ENCODE measurements at places on chromosomes 2 and 18. TPM values are rescaled to one million over a fixed set of nuclear protein-coding genes. Genes with fewer than 3 reads are reported as not detected.
A peak's percentile ranks its signal among the peaks of the same experiment; 100 is the strongest.

COL3A1 gene
- total RNA-seq = not detected

C2orf80 gene
- total RNA-seq = not detected

FHL2 gene
- total RNA-seq = 1.8 TPM

DSC3 gene
- not detected for total RNA-seq

GALNT3 gene
- total RNA-seq = 2.1 TPM

VWA3B gene
- 0.43 TPM for total RNA-seq

CCBE1 gene
- not detected for total RNA-seq

FAM161A gene
- total RNA-seq = 5.0 TPM

ANKRD29 gene
- total RNA-seq = not detected

TFCP2L1 gene
- total RNA-seq = not detected

CNNM4 gene
- total RNA-seq = 5.6 TPM

GRCh38 chr2:38515155-38516074, 87.3 kb downstream of the HNRNPLL start:
- H3K4me3 ChIP-seq = no peak overlapping the region
- H3K36me3 ChIP-seq = no peaks in the 10 kb centered on the region
- no peak overlapping the region for H3K27ac ChIP-seq
- H3K4me1 ChIP-seq = no peaks in the 10 kb centered on the region
- no peaks in the 10 kb centered on the region for H3K27me3 ChIP-seq
- DNase-seq = no peak

- H3K4me3 ChIP-seq = no peak overlapping the region
- no peak for DNase-seq
- H3K4me1 ChIP-seq = peaks cover 66% of the 10 kb centered on the region
- H3K27me3 ChIP-seq = no peaks in the 10 kb centered on the region
Measured at GRCh38 chr2:108633409-108633808, 85.9 kb upstream of the RANBP2 start.

- no peaks in the 10 kb centered on the region for H3K4me1 ChIP-seq
- no peak for DNase-seq
- no peak overlapping the region for H3K27ac ChIP-seq
- H3K27me3 ChIP-seq = no peaks in the 10 kb centered on the region
- H3K36me3 ChIP-seq = no peaks in the 10 kb centered on the region
Measured at GRCh38 chr2:162734866-162735265, 103.7 kb downstream of the KCNH7 start.

- peak; percentile 67 for DNase-seq
- no peaks in the 10 kb centered on the region for H3K4me1 ChIP-seq
- H3K27me3 ChIP-seq = peaks cover 24% of the 10 kb centered on the region
- H3K27ac ChIP-seq = no peak within 1 kb of the TSS
- H3K36me3 ChIP-seq = no peaks in the 10 kb centered on the region
Measured at GRCh38 chr2:32946314-32947075, at the start of gene LTBP1. TSS of gene LTBP1 (plus strand) at chr2:32946953. CDS start at chr2:32947325, 372 bp downstream.

- H3K36me3 ChIP-seq = no peaks in the 10 kb centered on the region
- DNase-seq = no peak
- peak overlapping the region; percentile 95 for H3K4me3 ChIP-seq
- peak overlapping the region; percentile 94 for H3K27ac ChIP-seq
- H3K27me3 ChIP-seq = no peaks in the 10 kb centered on the region
- peaks cover 31% of the 10 kb centered on the region for H3K4me1 ChIP-seq
Measured at GRCh38 chr2:69436596-69436937, 668 bp downstream of the NFU1 start.

DNA sequence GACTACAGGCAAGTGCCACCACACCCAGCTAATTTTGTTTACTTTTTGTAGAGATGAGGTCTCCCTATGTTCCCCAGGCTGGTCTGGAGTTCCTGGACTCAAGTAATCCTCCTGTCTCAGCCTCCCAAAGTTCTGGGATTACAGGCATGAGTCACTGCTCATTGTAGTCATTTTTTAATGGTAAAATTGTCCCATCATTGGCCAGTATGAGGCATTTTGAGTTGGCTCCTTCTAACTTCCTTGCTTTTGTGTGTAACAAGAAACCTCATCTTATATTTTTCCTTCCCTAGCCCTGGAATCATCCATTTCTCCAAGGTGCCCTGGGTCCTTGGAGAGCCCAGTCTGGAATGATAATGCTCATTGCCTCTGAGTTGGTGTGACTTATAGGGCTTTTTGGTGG, 148.5 kb downstream of the INHBB start:
- no peak for DNase-seq
- no peak overlapping the region for H3K27ac ChIP-seq
- no peaks in the 10 kb centered on the region for H3K36me3 ChIP-seq

DNA sequence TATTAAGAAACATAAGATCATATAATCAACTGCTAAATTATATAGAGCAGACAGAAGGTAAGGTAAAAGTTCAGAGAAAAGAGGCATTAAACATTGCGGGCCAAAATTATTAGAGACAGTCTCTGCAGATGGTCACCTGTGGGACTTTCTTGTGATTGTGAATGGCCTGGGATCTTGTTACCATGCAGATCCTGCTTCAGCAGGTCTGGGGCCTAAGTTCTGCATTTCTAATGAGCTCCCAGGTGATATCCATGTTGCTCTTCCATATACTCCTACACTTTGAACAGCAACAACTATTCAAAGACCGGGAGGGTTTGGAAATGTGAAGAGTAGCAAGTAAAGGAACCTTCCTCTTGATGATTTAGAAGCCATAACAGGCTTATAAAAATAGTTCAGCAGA, 8.5 kb upstream of the ETAA1 start:
- no peaks in the 10 kb centered on the region for H3K4me1 ChIP-seq
- H3K4me3 ChIP-seq = no peak overlapping the region
- no peak for DNase-seq
- H3K27ac ChIP-seq = no peak overlapping the region
- H3K36me3 ChIP-seq = no peaks in the 10 kb centered on the region

GRCh38 chr2:100247256-100248043, 74.9 kb downstream of the LONRF2 start:
- peaks cover 2% of the 10 kb centered on the region for H3K4me1 ChIP-seq
- DNase-seq = no peak
- peaks cover 18% of the 10 kb centered on the region for H3K27me3 ChIP-seq
- no peaks in the 10 kb centered on the region for H3K36me3 ChIP-seq

GRCh38 chr2:239255628-239256349, 145.0 kb downstream of the HDAC4 start:
- DNase-seq = no peak
- H3K27me3 ChIP-seq = no peaks in the 10 kb centered on the region
- H3K36me3 ChIP-seq = peaks cover 4% of the 10 kb centered on the region

DNA sequence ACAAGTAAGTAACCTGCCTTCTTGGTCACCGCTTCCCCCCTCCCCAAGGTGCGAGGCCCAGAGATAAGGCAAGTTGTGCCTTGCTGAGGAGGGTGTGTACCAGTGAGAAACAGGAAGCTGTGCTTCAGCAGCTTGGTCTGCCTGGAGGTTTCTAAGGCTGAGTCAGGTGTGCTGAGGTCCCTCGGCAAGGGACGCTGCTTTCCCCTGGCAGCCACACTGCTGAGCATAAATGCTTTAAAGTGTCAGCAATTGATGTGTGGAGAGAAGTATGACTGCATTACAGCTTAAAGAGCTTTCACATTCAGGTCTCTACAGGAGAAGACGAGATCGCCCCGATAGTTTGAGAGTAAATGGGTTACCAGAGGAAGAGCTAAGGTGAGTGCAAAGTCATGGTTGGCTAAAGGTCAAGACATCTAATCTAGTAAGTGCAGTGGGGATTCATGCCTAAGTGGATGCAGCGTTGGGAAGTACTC, 86.9 kb downstream of the LIMS1 start:
- H3K4me3 ChIP-seq = peak overlapping the region; percentile 84
- peak overlapping the region; percentile 92 for H3K27ac ChIP-seq
- peak; percentile 86 for DNase-seq
- H3K4me1 ChIP-seq = peaks cover 80% of the 10 kb centered on the region
- H3K36me3 ChIP-seq = no peaks in the 10 kb centered on the region

DNA sequence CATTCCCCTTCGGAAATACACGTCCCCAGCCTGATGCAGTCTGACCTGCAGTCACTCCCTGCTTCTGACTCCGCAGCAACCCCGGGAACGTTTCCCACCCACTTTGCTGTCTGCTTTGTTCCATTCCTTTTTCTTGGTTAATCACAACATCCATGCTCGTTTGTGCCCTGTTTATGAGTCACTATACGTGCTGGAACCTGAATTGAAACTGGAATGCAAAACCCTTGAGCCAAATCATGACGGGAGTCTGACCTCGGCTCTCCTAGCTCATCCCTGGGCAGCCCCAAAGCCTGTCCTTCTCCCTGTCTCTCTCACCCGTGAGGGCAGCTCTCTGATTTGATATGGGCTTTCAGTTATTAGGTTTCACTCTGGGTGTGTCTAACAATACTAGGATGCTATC, 57.1 kb upstream of the RNF152 start:
- no peak overlapping the region for H3K4me3 ChIP-seq
- H3K36me3 ChIP-seq = no peaks in the 10 kb centered on the region
- H3K27me3 ChIP-seq = peaks cover 7% of the 10 kb centered on the region
- DNase-seq = no peak

DNA sequence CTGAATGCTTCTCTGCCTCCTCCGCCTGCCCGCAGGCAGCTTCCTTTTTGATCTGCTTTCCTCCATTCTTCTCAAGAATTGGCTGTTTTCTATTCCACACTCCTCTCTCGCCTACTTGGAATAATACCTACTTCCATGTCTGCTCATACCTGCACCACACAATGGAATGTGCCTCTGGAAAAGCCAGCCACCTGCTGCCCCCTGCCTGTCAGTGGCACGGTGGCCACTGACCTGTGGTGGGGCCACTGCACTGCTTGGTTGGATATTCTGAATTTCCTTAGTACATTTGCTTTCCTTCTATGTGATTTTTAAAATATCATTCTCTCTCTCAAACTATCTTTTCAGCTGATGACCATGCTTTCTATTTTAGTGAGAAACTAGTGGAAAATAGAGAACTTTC, 406.9 kb downstream of the DCDC2C start:
- no peak overlapping the region for H3K27ac ChIP-seq
- H3K36me3 ChIP-seq = no peaks in the 10 kb centered on the region
- DNase-seq = no peak

- H3K4me1 ChIP-seq = peaks cover 3% of the 10 kb centered on the region
- H3K27me3 ChIP-seq = peaks cover 16% of the 10 kb centered on the region
- peak overlapping the region; percentile 71 for H3K4me3 ChIP-seq
- H3K27ac ChIP-seq = no peak overlapping the region
- H3K36me3 ChIP-seq = no peaks in the 10 kb centered on the region
- DNase-seq = no peak
Measured at GRCh38 chr2:130391872-130392670, 36.2 kb downstream of the PTPN18 start.

- H3K27ac ChIP-seq = no peak overlapping the region
- DNase-seq = peak; percentile 10
- no peaks in the 10 kb centered on the region for H3K27me3 ChIP-seq
Measured at GRCh38 chr2:167264380-167264779, 376.1 kb downstream of the XIRP2 start.

DNA sequence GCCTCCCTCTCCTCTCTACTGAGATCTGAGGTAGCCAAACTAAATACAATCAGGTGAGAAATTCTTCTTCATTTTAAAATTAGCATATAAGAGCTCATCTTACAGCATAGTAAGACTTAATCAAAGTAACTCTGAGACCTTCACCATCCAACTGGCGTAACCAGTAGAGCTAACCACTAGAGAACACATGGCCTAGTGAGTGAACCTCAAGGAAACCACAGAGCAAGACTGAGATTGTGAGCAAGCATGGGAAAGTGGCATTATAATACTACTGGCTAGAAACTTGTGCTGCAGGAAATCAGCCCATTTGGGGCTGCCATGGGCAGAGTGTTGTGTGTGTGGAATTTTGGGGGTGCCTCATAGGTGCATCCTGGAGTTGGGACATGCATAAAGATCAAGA, 61.1 kb upstream of the SPHKAP start:
- H3K27me3 ChIP-seq = no peaks in the 10 kb centered on the region
- no peaks in the 10 kb centered on the region for H3K4me1 ChIP-seq
- no peak overlapping the region for H3K4me3 ChIP-seq
- DNase-seq = no peak
- no peaks in the 10 kb centered on the region for H3K36me3 ChIP-seq
- no peak overlapping the region for H3K27ac ChIP-seq

DNA sequence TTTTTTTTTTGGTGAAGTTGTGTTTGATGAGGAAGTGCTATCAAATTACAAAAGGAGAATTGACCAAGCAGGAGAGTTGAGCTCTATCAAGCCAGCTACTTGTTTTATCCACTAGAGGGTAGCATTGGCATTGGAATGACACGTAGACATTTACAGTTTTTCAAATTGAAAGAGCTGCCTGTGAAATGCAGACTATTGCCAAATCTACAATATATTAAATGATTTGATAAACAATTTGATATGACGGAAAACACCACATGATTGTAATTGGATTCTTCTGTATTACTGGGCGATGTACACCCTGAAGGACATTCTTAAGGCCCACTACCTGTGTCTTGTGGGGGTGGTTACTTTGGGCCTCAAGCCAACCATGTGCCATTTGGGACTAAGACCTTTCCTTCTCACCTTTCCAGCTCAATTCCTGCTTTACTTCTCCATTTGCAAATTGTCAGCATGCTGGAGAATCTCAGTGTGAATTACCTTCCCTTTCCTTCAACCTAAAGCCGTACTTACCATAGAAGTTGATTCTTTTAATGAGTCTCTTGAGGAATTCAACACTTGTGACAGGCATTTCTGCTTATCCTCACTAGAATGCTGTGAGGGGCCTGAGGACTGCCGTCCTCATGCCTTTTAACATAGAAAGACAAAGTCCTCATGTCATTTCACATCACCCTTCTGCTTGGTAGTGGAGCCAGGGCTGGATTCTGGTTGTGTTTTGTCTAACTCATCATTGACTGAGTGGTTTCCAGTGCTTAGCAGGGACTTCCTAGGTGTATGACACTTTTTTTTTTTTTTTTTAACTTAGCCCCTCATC, 134.8 kb upstream of the THUMPD2 start:
- peaks cover 5% of the 10 kb centered on the region for H3K4me1 ChIP-seq
- H3K27me3 ChIP-seq = peaks cover 13% of the 10 kb centered on the region
- peak overlapping the region; percentile 15 for H3K27ac ChIP-seq

DNA sequence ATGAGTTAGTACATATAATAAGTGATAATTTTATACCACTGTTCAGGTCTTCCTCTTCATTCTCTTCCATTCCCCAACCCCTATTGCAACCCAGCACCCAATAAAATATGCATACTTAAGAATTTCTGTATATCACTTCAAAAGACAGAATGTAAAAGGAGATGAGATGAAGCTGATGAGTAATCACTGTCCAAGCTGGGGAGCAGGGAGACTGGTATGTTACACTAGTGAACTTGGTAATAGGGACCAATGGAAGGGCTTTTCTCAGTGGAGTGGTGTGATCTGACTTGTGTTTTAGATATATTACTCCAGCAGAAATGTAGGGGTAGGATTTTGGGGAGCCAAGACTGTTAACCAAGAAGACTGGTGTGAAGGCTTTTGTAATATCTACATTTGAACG, 18.0 kb upstream of the ARHGAP28 start:
- no peak for DNase-seq
- no peak overlapping the region for H3K4me3 ChIP-seq
- H3K4me1 ChIP-seq = no peaks in the 10 kb centered on the region
- H3K27me3 ChIP-seq = no peaks in the 10 kb centered on the region
- no peak overlapping the region for H3K27ac ChIP-seq
